Naive thymus-derived CD4-positive, alpha-beta T cell (primary cell): ENCODE measurements at places on chromosomes 11 and 22. TPM values are rescaled to one million over a fixed set of nuclear protein-coding genes. Genes with fewer than 3 reads are reported as not detected.

- no peaks in the 10 kb centered on the region for H3K4me1 ChIP-seq
- H3K27me3 ChIP-seq: no peaks in the 10 kb centered on the region
- no peaks in the 10 kb centered on the region for H3K36me3 ChIP-seq
- H3K27ac ChIP-seq: no peak overlapping the region
- H3K4me3 ChIP-seq: no peak overlapping the region
Measured at GRCh38 chr22:40621309-40622151, 15.0 kb downstream of the MRTFA start.

GRCh38 chr22:37330200-37331033, 48.1 kb downstream of the CYTH4 start:
- peaks cover 25% of the 10 kb centered on the region for H3K27me3 ChIP-seq
- DNase-seq: no peak
- no peak overlapping the region for H3K27ac ChIP-seq

GRCh38 chr11:57815476-57815875, 53.9 kb downstream of the CTNND1 start:
- DNase-seq: no peak
- H3K27ac ChIP-seq: no peak overlapping the region
- H3K27me3 ChIP-seq: no peaks in the 10 kb centered on the region
- no peaks in the 10 kb centered on the region for H3K4me1 ChIP-seq
- peaks cover 42% of the 10 kb centered on the region for H3K36me3 ChIP-seq
- no peak overlapping the region for H3K4me3 ChIP-seq

GRCh38 chr22:35912658-35913057, 116.0 kb downstream of the RBFOX2 start:
- no peaks in the 10 kb centered on the region for H3K27me3 ChIP-seq
- no peak overlapping the region for H3K4me3 ChIP-seq
- no peaks in the 10 kb centered on the region for H3K36me3 ChIP-seq
- no peak overlapping the region for H3K27ac ChIP-seq
- H3K4me1 ChIP-seq: peaks cover 5% of the 10 kb centered on the region

DNA sequence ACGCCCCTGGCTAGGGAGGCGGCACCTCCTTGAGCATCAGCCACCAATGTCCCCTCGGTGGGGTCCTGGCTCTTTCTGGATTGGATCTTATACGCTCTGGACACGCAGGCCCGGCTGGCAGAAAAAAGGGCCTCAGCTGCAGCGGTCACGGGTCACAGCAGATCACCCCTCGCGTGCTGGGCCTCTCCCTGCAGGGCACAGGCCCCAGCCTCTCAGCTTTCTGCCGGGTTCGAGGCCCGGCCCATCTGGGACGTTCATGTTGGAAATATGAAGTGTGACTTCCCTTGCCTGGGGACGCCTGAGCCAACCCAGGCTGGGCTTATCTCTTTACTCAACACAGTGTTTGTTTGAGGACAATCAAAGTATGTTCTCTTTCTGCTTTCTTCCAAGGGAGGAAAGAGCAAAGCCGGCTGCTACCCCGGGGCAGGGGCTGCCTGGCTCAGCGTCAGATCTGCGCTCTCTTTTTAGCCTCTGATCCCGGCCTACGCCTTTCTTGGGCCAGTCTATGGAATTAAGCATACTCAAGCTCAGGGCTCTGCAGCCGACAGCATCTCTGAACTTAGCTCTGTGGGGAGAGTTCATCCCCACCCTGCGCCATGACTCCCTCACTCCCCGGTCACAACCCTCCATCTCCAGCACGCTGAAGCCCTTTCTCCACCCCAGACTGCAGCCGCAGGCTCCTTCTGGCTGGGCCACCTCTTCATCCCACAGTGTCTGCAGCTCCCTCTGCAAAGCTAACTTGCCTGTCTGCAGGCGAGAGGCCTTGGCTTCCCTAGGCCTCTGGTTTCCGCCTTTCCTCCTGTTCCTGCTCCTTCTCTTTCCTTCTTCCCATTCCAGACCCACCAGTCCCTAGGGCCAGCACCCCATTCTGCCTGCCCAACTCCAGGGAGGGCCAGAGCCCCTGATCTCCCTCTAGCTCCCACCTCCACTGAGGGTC, 38.8 kb downstream of the ADAMTS15 start:
- H3K27me3 ChIP-seq: no peaks in the 10 kb centered on the region
- no peaks in the 10 kb centered on the region for H3K4me1 ChIP-seq
- H3K36me3 ChIP-seq: no peaks in the 10 kb centered on the region
- H3K4me3 ChIP-seq: no peak overlapping the region
- no peak overlapping the region for H3K27ac ChIP-seq
- DNase-seq: no peak

- H3K36me3 ChIP-seq: no peaks in the 10 kb centered on the region
- peak overlapping the region; percentile 26 for H3K4me3 ChIP-seq
- no peaks in the 10 kb centered on the region for H3K27me3 ChIP-seq
- peaks cover 17% of the 10 kb centered on the region for H3K4me1 ChIP-seq
- no peak for DNase-seq
Measured at GRCh38 chr11:123233280-123233974, 38.4 kb upstream of the CLMP start.

DNA sequence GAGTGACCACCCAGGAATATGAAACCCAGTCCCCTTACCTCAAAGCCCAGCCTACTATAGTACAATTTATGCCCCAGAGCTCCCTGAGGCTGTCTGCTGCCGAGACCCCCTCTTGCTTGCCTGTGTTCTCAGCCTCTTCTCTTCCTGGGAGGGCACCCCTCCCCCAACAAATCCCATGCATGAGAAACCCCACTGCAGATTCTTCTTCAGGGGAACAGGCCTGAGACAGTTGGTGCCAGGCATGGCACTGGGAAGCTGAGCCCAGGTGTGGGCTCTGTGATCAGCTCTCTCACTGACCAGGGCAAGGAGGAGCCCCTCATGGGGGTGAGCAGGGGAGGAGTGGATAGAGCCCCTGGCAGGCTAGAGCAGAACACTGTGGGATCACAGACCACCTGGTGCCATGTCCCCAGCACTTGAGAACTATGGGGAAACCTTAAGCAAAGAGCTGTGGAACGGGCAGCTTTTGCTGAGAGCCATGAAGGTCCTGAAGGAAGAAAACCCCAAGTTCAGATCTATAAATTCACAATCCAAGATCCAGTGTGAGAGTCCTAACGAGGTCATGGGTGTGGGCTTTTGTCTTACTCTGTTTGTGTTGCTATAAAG, 46.5 kb upstream of the TH start:
- no peaks in the 10 kb centered on the region for H3K36me3 ChIP-seq
- no peak overlapping the region for H3K4me3 ChIP-seq
- peaks cover 28% of the 10 kb centered on the region for H3K4me1 ChIP-seq
- no peak overlapping the region for H3K27ac ChIP-seq

DNA sequence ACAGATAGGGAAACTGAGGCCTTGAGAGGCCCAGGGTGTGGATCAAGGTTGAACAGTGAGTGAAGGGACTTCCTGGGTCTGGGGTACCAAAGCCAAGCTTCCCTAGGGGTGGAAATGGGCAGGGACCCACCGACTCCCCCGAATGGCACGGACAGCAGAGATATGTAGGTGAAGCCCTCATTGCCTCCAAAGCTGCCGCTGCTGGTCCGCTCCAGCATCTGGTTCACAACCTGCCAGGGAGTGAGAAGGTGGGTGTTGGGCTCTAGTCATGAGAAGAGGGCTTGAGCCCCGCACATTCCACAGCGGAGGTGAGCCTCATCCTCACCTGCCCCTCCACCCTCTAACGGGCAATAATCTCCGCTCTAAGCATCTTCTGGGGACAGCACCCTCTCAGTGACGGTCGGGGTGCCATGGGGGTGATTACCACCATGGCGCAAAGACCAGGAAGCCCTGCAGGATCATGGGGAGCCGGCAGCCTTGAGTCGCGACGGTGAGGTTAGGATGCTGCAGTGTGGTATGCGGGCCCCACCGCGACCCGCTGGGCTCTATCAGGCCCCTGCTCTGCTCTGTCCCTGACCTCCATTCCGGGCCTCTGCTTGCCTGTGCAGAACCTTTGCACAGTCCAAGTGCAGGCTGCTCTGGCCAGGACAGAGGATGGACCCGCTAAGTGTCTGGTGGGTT, 10.8 kb downstream of the ALDH3B2 start:
- no peaks in the 10 kb centered on the region for H3K4me1 ChIP-seq
- no peaks in the 10 kb centered on the region for H3K27me3 ChIP-seq
- H3K4me3 ChIP-seq: no peak overlapping the region

- H3K4me3 ChIP-seq: no peak overlapping the region
- no peak overlapping the region for H3K27ac ChIP-seq
- no peaks in the 10 kb centered on the region for H3K4me1 ChIP-seq
- DNase-seq: no peak
Measured at GRCh38 chr11:120907971-120908370, 115.9 kb upstream of the TBCEL start.

GRCh38 chr11:116053548-116053919, 549.3 kb upstream of the CADM1 start:
- no peak overlapping the region for H3K27ac ChIP-seq
- H3K4me3 ChIP-seq: no peak overlapping the region
- no peaks in the 10 kb centered on the region for H3K36me3 ChIP-seq
- DNase-seq: no peak
- H3K27me3 ChIP-seq: no peaks in the 10 kb centered on the region
- H3K4me1 ChIP-seq: no peaks in the 10 kb centered on the region

GRCh38 chr22:27084130-27084529, 426.7 kb downstream of the MIAT start:
- H3K36me3 ChIP-seq: no peaks in the 10 kb centered on the region
- no peak overlapping the region for H3K4me3 ChIP-seq
- H3K27ac ChIP-seq: no peak overlapping the region
- H3K27me3 ChIP-seq: no peaks in the 10 kb centered on the region

DNA sequence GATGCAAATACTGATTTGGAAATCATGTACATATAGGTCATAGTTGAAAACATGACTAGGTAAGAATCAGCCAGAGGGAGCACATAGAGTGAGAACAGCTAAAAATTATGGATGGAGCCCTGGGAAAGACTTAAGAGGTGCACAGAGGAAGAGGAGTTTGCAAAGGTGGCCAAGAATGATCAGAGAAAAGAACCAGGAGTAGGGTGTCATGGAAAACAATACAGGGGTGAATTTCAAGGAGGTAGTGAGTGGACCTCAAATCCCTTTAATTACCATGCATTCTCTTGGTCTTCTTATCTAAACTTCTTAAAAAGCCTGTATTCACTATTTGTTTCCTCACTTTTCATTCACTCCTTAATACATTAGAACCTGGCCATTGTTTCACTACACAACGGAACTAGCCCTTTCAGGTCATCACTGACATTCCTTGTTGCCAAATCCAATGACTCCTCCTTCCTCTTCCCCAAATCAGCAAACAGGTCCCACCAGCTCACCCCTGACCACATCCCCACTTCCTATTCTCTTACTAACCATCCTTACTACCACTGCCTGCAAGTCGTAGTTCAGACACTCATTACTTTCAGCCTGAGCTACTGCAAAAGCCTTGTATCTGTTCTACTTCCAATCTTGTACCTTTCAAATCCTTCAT, 22.6 kb downstream of the BUD13 start:
- no peak for DNase-seq
- no peaks in the 10 kb centered on the region for H3K27me3 ChIP-seq
- H3K4me1 ChIP-seq: no peaks in the 10 kb centered on the region

DNA sequence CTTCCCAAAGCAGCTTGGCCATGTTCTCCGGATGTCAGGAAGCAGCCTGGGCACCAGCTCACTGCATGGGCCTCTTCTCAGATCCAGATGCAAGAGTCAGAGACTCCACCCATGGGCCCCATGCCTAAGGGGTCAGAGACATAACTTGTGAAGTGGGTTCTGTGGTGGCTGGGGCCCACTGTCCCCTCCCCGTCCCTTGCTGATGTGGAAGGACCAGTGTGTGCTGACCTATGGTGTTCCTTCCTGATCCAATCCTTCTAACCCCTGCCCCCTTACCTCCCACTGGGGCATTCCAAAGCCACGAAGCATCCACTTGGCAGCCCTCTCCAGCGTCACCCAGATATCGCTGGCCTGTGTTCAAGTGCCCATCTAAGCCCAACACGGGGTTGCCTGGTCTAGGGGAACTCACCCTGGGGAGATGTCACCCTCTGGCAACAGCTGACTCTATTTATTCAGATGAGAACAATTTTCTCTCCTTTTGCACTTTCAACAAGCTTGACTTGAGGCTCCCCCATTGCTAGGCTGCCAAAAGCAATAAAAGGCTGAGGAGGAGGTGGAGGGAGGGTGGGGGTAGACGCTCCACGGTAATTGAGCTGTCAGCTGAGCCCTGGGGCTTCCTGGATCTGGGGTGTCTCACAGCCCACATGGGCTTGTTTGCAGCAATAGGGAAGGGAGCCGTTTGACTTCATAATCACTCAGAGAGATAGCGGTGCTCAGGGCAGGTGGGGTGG, 158.5 kb downstream of the ADAMTS15 start:
- H3K4me1 ChIP-seq: no peaks in the 10 kb centered on the region
- no peak overlapping the region for H3K27ac ChIP-seq
- no peaks in the 10 kb centered on the region for H3K27me3 ChIP-seq
- no peak overlapping the region for H3K4me3 ChIP-seq
- DNase-seq: no peak
- no peaks in the 10 kb centered on the region for H3K36me3 ChIP-seq

DNA sequence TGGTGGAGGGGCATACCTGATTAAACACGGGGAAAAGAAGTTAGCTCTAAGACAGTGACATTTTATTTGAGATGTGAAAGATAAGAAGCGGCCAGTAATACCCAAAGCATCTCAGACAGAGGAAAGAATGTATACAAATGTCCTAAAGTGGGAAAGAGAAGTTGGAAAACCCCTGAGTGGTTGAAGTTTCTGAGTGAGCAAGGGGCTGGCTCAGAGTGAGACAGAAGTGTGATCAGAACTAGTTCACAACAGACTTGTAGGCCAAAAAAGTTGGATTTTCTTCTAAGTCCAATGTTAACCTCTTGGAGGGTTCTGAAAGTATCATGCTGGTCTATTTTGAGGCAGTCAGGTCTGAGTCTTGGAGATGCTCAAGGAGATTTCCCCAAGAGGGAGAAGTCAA, 608.7 kb downstream of the SOX6 start:
- no peaks in the 10 kb centered on the region for H3K36me3 ChIP-seq
- H3K4me1 ChIP-seq: no peaks in the 10 kb centered on the region
- DNase-seq: no peak
- H3K27ac ChIP-seq: no peak overlapping the region

Gene CAVIN3
- not detected for polyA plus RNA-seq

Gene MISFA
- 0.21 TPM for polyA plus RNA-seq

Gene FIBIN
- not detected for polyA plus RNA-seq
